ENCODE measurements at places on chromosomes 5 and 9.

DNA sequence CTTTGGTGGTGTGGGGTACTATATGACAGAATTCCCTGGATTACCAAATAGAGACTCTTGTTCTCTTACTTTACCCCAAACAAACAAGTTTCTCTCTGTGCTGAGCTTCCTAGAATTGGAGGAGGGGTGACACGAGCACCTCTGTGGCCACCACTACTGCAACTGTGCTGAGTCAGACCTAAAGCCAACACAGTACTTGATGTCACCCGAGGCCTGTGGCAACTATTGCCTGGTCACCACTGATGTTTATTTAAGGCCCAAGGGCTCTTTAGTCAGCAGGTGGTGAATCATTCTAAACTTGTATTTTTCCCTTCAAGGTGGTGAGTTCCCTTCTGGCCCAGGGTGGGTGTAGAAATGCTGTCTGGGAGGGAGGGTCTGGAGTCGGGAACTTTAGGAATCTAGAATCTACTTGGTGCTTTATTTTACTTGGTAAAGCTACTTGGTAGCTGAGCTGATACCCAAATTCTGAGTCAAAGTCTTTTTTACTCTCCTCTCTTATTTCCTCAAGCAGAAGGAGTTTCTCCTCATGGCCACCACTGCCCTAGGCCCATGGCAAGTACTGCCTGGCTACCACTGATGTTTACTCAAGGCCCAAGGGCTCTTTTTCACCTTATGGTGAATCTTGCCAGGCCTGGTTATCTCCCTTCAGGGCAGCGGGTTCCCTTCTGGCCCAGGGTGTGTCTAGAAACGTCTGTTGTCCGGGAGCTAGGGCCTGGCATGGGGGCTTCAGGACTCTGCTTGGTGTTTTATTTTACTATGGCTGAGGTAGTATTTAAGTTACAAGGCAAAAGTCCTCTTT, 9.8 kb downstream of the LURAP1L start:
- DNase-seq = no peak

DNA sequence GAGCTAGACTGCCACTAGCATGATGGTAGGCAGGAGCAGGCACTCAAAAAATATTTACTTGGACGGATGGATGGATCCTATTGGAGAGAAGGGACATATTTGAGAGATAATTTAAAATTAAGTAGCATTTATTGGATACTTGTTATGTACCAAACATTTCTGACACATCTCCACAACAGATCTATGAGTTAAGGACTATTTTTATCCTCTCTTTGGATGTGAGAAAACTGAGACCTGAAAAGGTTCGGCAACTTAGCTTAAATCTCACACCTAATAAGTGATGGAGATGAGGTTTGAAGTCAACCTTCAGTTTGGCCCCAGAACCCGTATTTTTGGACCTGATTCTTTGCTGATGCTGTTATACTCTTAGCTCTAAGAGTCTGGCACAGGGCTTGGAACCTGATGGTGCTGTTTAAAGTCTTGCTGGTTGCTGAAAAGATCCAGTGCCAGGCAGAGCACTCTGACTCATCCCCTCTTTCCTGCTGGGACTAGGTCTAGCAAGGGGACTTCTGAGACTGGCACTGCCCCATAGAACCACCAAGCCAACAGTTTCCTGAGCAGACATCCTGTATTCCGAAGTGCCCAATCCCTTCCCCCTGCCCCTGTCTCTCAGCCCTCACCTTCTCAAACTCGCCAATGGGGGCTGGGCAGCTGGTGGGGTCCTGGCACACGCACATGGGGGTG, 15.6 kb downstream of the SPARC start:
- DNase-seq = no peak

- DNase-seq = no peak
Measured at GRCh38 chr5:151890299-151890698, 34.4 kb downstream of the GLRA1 start.

- DNase-seq = no peak
Measured at GRCh38 chr9:5957166-5957565, 58.3 kb downstream of the RANBP6 start.

- DNase-seq = no peak
Measured at GRCh38 chr5:16772556-16772955, 155.8 kb upstream of the RETREG1 start.

GRCh38 chr9:8374471-8374870, 574.9 kb upstream of the DMAC1 start:
- no peak for DNase-seq

- no peak for DNase-seq
Measured at GRCh38 chr5:90658620-90659019, 100.0 kb downstream of the ADGRV1 start.

- peak; percentile 76 for DNase-seq
Measured at GRCh38 chr5:140351609-140352334, 5.4 kb upstream of the HBEGF start.

- no peak for DNase-seq
Measured at GRCh38 chr9:105098370-105098769, 146.1 kb upstream of the SLC44A1 start.

GRCh38 chr5:90184764-90185163, 224.8 kb downstream of the CETN3 start:
- DNase-seq = no peak

DNA sequence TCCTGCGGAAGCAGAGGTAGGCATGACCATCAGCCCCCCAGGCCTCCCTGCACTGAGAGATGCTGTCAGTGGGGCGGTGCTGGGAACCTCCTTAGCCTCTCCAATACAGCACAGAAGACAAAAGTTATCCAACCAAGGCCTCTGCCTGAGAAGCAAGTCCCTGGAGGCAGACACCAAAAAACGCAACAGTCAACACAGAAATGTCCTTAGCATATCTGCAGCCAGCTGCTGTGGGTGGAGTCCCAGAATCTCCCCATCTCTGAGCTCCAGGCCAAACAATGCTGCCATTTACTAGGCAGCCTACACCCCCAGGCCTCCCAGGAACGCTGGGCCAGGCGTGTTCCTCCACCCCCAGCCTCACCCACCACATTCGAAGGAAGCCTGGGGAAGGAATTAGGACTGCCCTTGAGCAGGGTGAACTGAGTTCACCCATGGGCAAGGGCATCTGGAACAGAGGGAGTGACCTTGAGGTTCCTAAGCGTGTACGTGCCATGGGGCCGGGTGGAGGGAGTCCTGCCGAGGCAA, 43.7 kb downstream of the STK10 start:
- no peak for DNase-seq

- no peak for DNase-seq
Measured at GRCh38 chr5:133799571-133800237, 168.7 kb downstream of the C5orf15 start.

DNA sequence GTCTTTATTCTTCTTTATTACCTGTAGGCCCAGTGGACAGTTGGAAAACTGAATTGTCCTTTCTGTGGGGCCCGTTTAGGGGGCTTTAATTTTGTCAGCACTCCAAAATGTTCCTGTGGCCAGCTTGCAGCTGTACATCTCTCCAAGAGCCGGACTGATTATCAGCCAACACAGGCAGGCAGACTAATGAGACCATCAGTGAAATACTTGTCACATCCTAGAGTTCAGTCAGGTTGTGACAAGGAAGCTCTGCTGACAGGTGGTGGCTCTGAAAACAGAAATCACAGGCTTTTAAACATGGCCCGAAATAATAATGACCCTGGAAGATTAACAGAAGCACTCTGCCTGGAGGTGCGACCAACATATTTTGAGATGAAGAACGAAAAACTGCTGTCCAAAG, 47.9 kb downstream of the RNF180 start:
- DNase-seq = no peak

- DNase-seq = no peak
Measured at GRCh38 chr5:115351356-115352195, 55.1 kb upstream of the CCDC112 start.

- DNase-seq = no peak
Measured at GRCh38 chr5:173960986-173961385, 28.0 kb upstream of the C5orf47 start.

Data from naive thymus-derived CD8-positive, alpha-beta T cell (primary cell).